HS-27A (cell line): ENCODE measurements at places on chromosomes 5 and 9.

DNA sequence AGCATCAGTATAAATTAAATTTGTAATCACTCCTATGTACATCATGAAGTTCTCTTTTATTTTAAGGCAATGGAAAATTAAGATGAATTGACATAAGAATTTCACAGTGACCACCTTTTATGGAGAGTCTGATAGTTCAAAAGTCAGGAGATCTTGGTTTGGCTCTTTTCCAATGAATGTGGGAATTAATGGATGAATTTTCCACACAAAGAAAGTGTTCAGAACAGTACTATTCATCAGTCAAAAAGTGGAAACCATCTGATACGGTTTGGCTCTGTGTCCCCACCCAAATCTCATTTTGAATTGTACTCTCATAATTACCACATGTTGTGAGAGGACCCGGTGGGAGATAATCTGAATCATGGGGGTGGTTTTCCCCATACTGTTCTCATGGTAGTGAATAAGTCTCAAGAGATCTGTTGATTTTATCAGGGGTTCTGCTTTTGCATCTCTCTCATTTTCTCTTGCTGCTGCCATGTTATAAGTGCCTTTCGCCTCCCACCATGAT is 24.5 kb downstream of the CCDC125 start:
- DNase-seq: no peak

DNA sequence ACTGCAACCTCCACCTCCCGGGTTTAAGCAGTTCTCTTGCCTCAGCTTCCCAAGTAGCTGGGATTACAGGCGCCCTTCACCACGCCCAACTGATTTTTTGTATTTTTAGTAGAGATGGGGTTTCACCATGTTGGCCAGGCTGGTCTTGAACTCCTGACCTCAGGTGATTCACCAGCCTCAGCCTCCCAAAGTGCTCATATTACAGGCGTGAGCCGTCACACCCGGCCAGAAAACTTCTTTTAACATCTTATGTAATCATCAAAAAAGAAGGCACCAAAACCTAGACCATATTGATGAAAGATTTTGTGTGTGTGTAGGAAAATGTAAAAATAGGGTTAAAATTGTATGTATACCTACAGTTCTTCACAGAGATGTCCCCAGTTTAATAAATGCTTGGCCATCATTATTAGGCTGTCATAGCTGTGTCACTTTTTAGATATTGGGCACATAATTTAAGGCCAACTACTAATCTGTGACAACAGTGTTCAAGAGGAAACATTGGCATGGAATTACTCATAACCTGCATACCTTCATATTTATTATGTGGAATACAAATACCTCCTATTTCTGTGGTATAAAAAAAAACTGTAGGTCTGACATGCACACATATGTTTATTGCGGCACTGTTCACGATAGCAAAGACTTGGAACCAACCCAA is 44.4 kb downstream of the RAD50 start:
- DNase-seq: no peak

DNA sequence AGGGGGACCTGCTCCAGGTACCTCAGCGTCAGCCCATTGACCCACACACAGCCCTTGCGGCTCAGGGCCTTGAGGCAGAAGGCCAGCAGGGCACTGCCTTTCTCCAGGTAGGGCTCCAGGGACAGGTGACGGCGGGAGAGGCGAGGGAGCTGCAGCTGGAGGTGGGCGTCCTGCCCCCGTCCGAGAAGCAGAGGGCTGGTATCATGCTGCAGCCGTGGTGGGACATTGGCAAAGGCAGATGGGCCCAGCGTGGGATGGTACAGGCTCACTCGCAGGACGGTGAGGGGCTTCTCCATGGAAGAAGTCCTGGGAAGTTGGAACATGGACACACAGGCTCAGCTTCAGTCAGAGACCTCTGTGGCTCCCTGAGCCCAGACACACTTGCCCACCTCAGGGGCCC is 2.5 kb upstream of the DCANP1 start:
- no peak for DNase-seq

- DNase-seq: no peak
These were observed 39.0 kb upstream of the EXOC3 start for GRCh38 chr5:403995-404394.

GRCh38 chr9:38434853-38435252 is 10.6 kb upstream of the IGFBPL1 start:
- DNase-seq: no peak

- no peak for DNase-seq
These were observed 250.7 kb downstream of the KCTD16 start for GRCh38 chr5:144421411-144421810.

GRCh38 chr5:175464074-175464941 is 14.1 kb upstream of the SFXN1 start:
- DNase-seq: no peak

DNA sequence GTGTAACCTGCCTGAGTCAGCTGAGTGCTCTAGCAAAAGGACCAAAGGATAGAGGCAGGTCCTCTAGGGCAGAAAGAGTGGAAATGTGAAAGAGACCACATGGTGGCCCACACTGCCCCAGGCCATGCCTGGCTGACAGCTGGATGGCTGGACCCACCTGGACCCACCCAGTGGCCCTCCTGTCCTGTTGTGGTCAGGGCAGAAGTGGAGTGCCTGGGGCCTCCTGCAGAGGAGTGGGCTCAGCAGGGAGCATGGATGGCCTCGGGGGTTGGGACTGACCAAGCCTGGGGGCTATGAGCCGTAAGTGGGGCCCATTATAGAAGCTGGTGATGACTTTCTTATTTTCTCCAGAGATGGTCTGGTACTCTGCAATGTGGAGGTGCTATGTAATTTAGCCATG is 55.7 kb upstream of the FAM120AOS start:
- DNase-seq: no peak
